ENCODE measurements at places on chromosomes 2 and 18. TPM values are rescaled to one million over a fixed set of nuclear protein-coding genes. Genes with fewer than 3 reads are reported as not detected.

DNA sequence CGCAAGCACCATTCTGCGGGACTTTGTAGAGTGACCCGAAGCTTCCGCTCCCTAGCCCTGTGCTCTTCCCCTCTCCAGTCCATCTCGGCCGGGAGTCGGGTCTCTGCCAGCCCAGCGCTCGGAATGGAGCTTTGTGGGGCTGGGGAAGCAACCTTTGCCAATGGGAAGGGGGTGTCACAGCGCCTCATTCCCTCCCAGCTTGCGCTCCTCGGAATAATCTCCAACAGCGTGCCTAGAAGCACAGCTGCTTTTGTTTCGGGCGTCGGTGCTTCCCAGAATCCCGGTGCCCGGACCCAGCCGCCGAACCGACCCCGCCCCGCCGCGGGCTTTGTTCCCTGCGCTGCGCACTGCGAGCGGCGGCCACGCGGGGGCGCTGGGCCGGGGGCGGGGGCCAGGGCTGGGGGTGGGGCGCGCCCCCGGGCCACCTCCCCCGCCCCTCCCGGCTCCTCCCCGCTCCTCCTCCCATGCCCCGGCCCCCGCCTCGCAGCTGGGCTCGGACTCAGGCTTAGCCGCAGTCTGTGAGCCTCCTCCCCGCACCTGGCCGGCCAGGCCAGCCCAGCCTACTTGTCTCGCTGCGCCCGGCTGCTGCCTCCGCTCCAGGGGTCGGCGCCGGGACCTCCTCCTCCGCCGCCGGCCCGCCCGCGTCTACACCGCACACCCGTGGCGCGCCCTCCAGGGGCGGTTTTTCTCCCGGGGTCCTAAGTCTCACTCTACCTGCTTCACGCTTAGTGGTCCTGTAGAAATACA, 77.7 kb upstream of the SMAD2 start:
- peak overlapping the region; percentile 75 for H3K4me3 ChIP-seq
- no peak overlapping the region for H3K27ac ChIP-seq
- peak; percentile 73 for DNase-seq
- H3K27me3 ChIP-seq: peaks cover 31% of the 10 kb centered on the region

The AFTPH gene
- 34.3 TPM for total RNA-seq

The COL6A3 gene
- total RNA-seq: 0.19 TPM

The ERLEC1 gene
- 22.8 TPM for total RNA-seq

- no peak overlapping the region for H3K27ac ChIP-seq
- no peaks in the 10 kb centered on the region for H3K4me1 ChIP-seq
- no peaks in the 10 kb centered on the region for H3K27me3 ChIP-seq
- no peak overlapping the region for H3K4me3 ChIP-seq
- DNase-seq: no peak
Measured at GRCh38 chr2:57562495-57562894, 484.1 kb upstream of the VRK2 start.

DNA sequence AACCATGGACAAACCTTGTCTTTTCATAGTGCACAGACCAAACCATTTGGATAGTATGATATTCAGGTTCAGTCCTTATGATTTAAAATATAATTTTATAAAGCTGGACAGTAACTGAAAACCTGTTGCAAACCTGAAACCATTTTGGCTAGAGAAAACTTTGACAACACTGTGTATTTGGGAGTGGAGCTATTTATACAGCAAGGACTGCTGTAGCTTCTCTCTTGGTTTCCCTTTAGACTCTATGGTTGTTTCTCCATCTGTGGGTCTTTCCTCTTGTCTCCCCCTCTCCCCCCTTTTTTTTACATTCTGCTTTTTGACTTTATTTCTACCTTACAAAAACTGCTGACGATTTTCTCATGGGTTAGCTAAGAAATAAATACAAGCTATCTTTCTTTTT, 581.7 kb downstream of the SLC4A3 start:
- H3K27me3 ChIP-seq: no peaks in the 10 kb centered on the region
- H3K4me1 ChIP-seq: no peaks in the 10 kb centered on the region
- H3K36me3 ChIP-seq: no peaks in the 10 kb centered on the region
- H3K27ac ChIP-seq: no peak overlapping the region
- H3K4me3 ChIP-seq: no peak overlapping the region

The GCG gene
- not detected for total RNA-seq

DNA sequence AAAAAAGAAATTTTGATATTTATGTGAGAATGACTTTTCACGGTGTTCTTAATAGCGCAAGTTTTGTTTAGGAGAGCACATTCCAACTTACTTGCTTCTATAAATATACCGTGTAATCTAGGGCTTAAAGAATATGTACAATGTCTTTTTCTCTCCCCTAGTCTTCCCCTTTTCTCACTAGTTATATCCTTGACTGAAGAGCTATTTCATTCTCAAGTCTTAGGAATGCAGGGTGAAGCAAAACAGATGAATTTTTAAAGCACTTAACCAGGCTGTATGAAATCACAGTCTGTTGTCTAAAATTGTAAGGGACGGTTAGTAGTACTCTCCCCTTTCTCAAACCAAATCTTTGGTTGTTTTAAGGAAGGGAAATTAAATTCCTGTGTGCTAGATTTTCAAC, 29.6 kb upstream of the SLC30A6 start:
- H3K27me3 ChIP-seq: no peaks in the 10 kb centered on the region
- DNase-seq: no peak
- H3K36me3 ChIP-seq: peaks cover 17% of the 10 kb centered on the region

GRCh38 chr2:2244508-2244907, 86.6 kb downstream of the MYT1L start:
- H3K4me1 ChIP-seq: peaks cover 3% of the 10 kb centered on the region
- peaks cover 8% of the 10 kb centered on the region for H3K27me3 ChIP-seq
- H3K27ac ChIP-seq: no peak overlapping the region
- H3K4me3 ChIP-seq: no peak overlapping the region
- H3K36me3 ChIP-seq: no peaks in the 10 kb centered on the region
